ENCODE measurements at places on chromosomes 12 and 14.

DNA sequence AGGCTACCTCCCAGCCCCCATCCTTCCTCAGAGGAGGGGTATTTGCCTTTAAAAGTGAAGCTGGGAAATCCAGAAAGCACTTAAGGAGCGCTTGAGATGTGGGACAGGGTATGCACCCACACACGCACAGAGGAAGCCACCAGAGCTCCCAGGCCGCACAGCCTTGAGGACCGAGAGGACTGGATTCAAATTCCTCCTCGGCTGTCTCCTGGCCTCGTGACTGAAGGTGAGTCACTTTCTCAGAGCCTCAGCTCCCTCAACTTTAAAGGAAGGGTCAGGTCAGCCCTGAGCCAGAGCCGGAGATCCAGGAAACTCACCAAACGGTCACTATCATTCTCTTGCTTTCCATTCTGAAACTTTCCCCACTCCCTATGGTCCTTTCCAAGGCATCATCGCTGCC lies 37.6 kb downstream of the BCL11B start:
- DNase-seq = no peak

GRCh38 chr14:90603841-90604240 lies 207.0 kb downstream of the CALM1 start:
- DNase-seq = no peak

DNA sequence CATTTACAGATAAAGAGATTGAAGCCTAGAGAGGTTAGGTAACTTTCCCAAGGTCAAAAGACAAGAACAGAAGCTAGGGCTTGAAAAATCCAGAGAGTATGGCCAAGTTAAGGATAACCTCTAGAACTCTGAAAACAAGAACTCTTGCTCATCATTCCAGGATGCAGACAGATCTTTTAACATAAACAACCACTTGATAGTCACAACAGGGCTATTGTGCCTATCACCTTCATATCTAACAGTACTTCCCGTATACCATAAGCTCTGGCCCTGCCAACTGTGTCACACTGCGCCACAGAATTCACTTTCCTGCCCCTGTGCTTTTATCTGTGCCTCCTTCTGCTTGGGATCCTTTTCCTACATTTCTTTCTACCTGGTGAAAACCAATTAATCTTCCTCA lies 18.2 kb downstream of the ERP29 start:
- DNase-seq = no peak

- DNase-seq = no peak
Observed at GRCh38 chr12:111064154-111064553, 143.8 kb upstream of the MYL2 start.

GRCh38 chr14:53969326-53969725 lies 12.7 kb upstream of the BMP4 start:
- DNase-seq = no peak

- no peak for DNase-seq
Observed at GRCh38 chr12:109770104-109770860, 56.7 kb downstream of the FAM222A start.

DNA sequence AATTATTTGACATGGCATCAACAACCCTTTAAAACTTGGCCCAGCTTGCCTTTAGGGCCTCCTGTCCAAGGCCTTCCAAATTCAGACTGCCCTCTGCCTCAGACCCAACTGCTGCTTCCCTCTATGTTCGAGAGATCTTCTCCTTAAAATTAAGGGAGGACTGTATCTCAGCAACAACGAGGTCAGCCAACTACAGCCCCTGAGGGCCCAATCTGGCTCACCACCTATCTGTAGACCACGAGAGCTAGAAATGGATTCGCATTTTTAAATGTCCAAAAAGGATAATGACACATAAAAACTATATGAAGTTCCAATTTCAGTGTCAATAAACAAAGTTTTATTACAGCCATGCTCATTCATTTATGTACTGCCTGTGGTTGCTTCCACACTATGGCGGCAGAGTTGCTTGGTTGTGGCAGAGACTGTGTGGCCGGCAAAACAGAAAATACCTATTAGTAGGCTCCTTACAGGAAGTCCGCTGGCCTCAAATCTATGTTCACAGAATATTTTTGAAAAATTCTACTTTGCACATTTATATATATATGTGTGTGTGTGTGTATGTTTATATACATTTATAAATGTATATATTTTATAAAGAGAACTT lies 1026.9 kb downstream of the BCL11B start:
- DNase-seq = no peak

- DNase-seq = no peak
Observed at GRCh38 chr12:97924122-97924521, 461.5 kb downstream of the RMST start.

Measured in T follicular helper cell (primary cell).